ENCODE measurements at places on chromosomes 1 and 21.
A peak's percentile ranks its signal among the peaks of the same experiment; 100 is the strongest.

- DNase-seq = no peak
Measured at GRCh38 chr1:172299515-172299914, 121.0 kb upstream of the C1orf105 start.

DNA sequence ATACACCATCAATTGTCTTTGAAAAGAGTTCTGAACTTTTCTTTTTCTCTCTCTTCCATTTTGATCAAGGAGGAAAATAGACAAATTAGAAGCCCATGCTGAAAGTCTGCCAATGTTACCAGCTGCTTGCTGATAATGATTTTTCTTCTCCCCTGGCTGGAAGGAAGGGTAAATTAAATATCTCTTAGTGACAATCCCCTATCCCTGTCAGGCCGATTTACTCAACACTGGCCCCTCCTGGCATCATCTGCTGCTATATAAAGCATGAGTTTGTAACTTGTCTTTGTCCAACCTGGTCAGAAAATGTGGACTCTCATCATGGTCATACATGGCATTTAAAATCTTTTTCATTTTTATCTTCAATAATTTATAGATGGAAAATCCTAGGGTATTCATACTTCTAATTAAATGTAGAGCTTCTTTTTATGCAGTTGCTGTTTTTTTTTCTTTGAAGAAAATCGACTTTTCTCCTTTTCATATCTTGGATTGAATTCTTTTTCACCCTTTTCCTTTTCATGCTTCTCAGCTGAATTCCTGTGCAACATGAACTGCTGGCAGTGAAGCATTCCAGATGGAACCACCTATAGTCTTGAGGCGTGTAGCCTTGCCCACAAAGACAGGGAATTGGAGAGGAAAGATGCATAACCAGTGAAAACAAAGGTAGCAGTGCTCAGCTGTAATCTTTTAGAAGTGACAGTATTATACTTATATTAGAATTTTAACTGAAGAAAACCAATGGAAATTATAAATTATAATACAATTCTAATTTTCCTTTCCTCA is 214.7 kb upstream of the PTGFR start:
- DNase-seq = no peak

- DNase-seq = no peak
Measured at GRCh38 chr1:1683104-1683905, 9.3 kb downstream of the SLC35E2B start.

DNA sequence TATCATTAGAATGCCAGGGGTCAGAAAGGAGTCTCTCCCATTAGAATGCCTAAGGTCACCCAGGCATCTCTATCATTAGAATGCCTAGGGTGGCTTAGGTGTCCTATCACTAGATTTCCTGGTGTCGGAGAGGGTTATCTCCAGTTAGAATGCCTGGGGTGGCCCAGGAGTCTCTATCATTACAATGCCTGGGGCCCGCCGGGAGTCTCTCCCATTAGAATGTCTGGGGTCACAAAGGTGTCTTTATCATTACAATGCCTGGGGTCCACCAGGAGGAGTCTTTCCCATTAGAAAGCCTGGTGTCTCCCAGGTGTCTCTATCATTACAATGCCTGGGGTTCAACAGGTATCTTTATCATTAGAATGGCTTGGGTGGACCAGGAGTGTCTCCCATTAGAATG is 56.2 kb downstream of the RNF187 start:
- no peak for DNase-seq

DNA sequence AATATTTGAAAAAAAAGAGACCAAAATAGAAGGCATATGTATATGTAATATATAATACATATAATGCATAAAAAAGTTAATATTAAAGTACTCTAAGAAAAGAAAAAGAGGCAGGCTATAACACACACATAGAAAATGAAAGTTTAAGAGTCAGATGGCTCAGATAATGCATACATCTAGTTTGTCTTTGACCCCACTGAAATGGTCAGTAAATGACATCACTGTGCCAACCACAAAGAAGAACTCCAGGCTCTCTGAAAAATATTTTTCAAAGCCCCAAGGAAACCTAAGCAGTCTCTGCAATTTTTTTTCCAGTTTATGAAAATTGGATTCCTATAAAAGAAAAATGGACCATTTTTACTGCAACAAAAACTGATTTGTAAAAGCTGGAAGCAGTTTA is 55.4 kb upstream of the SCYL3 start:
- DNase-seq = no peak

DNA sequence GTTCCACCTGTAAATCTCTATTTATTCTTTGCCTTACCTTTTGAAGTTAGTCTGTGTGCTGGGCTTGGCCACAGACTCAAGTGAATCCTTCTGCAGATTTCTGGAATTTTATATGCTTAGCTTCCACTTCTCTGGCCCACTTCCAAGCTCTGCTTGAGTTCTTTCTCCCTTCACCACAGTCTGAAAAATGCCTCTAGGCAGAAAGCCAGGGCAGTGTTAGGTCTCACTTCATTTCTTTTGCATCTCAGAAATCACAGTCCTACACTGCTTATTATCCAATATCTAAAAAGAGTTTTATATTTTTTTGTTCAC is 48.9 kb downstream of the INKA2 start:
- DNase-seq = peak; percentile 87

DNA sequence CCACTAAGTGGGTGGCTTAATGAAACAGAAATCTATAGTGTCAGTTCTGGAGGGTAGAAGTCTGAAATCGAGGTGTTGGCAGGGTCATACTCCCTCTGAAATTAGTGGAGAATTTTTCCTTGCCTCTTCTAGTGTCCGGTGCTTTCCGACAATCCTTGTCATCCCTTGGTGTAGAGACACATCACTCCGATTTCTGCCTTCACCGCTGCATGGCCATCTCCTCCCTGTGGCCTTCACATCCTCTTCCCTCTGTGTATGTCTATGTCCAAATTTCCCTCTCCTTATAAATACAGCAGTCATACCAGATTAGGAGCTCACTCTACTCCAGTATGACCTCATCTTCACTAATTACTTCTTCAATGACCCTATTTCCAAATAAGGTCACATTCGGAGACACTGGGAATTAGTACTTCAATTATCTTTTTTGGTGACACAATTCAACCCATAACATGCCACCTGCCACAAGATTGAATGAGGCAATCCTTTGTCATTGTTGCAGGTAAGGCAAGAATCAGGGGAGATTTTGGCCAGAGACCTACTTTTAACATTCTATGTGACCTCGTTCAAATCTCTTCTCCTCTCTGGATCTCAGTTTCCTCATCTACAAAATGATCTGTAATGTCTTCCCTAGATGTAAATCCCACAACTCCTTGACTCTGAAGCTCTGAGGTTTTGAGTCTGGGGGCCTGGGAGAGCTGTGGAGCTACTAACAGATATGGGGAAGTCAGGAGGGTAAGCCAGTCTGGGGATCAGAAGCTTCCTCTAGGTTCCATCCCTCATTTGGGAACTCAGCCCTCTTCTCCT is 16.1 kb downstream of the NAV1 start:
- DNase-seq = no peak

- DNase-seq = no peak
Measured at GRCh38 chr1:181592255-181592859, 109.0 kb downstream of the CACNA1E start.

DNA sequence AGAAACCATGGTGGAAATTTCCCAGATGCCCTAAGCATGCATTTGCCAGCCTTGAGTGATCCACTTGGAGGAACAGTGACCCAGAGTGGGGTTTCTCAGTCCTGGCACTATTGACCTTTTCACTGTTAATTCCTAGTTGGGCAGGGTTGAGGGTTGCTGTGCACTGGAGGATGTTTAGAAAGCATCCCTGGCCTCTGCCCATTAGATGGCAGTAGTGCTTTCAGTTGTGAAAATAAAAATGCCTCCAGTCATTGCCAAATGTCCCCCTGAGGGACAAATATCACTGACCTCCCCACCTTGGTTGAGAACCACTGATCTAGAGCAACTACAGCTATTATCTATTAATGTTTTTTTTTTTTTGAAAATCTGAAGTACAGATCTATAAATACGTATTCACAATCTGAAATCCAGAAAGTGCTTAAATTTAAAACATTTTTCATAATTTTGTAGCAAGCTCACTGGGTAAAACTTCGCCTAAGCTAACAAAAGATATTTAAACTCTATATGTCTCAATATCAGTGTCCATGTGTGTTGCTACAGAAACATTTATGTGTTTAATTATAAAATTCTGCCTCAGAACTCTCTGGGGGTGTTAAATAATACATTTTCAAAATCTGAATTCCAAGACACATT is 27.3 kb downstream of the F3 start:
- DNase-seq = no peak

DNA sequence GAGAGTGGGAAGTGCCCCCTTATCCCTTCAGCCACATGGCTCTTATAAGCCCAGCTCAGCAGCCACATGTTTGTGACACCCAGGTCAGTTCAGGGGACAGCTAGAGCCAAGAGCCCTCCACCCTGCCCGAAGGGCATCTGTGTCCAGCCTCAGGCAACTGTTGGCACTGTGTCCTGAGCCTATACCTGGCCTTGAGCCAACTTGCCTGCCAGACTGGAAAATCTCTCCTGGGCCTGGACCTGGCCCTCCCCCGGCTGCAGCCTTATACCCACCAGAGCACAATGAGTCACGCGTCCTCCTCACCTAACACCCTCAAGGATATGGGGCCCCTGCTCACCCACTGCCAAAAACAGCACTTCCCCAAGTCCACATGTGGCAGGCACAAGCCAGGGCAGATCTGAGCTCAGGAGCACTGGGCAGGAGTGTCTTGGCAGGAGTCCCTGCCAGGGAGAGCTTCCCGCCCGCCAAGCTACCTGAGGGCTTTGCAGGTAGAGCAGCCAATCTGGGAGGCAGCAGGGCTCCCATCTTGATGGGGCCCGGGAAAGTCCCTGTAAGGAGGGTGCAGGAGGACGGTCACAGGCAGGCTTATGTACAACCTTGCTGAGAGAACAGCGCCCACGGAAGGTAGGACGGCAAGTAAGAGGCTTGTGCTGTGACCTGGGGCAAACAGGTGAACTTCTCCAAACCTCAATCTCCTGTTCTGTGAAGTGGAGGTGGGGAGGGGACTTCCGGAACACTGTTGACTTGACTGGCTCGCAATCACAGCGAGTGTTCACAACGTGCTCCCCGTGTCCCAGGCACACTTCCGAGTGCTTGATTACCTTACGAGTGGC is 19.8 kb upstream of the HSPG2 start:
- no peak for DNase-seq

DNA sequence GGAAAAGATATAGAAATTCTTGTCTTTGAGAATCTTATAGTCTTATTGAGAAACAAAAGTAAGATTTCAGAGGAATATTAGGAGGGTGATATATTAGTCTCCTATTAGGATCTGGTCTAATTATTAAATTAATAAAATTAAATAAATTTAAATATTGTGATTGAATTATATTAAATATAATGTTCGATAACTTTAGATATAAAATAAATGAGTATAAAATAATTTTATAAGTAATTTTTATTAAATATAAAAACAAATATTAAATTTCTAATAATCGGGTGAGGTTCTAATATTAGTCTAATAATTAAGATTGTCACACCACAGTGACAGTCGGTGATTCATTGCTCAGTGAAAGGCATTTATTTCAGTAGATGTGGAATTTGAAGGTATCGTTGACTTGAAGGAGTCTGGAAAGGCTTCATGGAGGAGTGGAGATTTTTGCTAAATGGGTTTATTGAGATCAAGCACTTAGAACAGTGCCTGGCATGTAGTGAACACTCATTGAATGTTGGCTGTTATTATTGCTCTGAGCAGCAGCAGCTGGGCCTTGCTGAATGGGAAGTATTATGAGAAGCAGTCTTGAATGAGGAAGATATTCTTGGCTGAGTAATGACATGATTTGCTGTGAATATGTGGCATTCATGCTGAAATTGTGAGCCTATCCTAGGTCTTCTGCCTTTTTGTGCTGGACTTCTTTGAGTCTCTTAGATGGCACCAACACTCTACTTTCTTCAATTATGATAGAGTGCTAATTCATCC is 74.6 kb downstream of the USP25 start:
- DNase-seq = no peak

GRCh38 chr1:24972915-24973242 is 42.8 kb upstream of the RUNX3 start:
- DNase-seq = no peak

- DNase-seq = no peak
Measured at GRCh38 chr1:204826970-204827369, 43.7 kb upstream of the NFASC start.

- DNase-seq = no peak
Measured at GRCh38 chr1:230087028-230087716, 20.1 kb downstream of the GALNT2 start.

GRCh38 chr1:223748405-223748772 is 36.0 kb downstream of the CAPN2 start:
- DNase-seq = no peak

DNA sequence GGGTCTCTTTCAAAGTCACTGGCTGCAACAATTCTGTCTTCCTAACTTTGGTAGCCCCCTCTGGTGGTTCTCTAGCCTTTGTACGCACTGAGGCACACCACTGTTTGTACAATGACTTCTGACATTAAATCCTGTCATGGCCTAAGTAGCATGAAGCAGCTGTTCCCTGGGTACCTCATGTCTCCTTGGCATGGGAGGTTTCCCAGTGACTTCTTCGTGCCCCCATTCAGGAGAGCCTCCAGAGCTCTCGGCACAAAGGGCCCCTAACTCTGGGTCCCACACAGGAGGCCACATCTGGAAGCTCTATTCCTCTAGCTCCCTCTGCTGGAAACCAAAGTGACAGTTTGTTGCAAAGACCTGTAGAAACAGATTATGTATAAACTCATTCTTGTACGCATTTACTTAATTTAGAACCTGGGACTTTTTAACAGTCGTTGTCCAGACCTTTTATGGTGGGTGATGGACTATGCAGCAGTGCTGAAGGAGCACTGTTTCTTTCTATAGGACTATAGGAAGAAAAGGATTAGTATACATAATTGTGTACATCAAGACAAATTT is 13.4 kb downstream of the SWT1 start:
- no peak for DNase-seq

GRCh38 chr1:168148916-168149315 is 12.2 kb upstream of the GPR161 start:
- no peak for DNase-seq

- DNase-seq = no peak
Measured at GRCh38 chr1:47104816-47105215, 32.4 kb upstream of the CYP4A22 start.

DNA sequence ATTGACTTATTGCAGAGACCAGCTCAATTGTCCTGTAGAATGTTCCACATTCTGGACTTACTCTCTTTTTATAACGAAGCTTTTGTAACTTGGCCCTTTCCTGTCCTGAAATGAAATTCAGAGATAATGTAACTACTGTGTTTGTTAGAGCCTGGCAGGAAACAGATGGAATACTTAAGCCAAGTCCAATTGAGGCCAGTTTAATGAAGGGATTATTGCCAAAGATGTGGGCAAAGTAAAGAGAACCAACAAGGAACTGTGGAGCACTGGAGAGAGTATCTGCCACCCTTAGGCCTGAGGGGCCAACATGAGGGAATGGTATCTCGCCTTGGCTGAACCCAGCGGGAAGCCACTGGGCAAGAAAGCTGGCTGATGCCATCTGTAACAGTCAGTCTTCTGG is 32.9 kb downstream of the MFSD2A start:
- DNase-seq = no peak

- no peak for DNase-seq
Measured at GRCh38 chr1:245234217-245235081, 79.7 kb downstream of the KIF26B start.

All from AG09319 (cell line).